Naive thymus-derived CD4-positive, alpha-beta T cell (primary cell): ENCODE measurements at places on chromosomes 2 and 18. TPM values are rescaled to one million over a fixed set of nuclear protein-coding genes. Genes with fewer than 3 reads are reported as not detected.
A peak's percentile ranks its signal among the peaks of the same experiment; 100 is the strongest.

The DUSP19 gene
- total RNA-seq, result 3.0 TPM

The C2orf80 gene
- total RNA-seq, result not detected

The FAM237A gene
- not detected for total RNA-seq

The RAX gene
- total RNA-seq, result not detected in 2 replicates

The IL1F10 gene
- total RNA-seq, result not detected in 2 replicates

The NPAS2 gene
- total RNA-seq, result 10.1 TPM

The UBR3 gene
- 39.0 TPM for total RNA-seq

The CNTNAP5 gene
- total RNA-seq, result not detected in 2 replicates

The SLC40A1 gene
- 24.4 TPM for total RNA-seq

The CRYGC gene
- not detected for total RNA-seq

The CCDC74A gene
- 2.4 and 3.1 TPM in 2 replicates for total RNA-seq

The ZAP70 gene
- total RNA-seq, result 337 and 354 TPM in 2 replicates

The GRP gene
- not detected for total RNA-seq

The TNFRSF11A gene
- total RNA-seq, result 0.68 TPM

GRCh38 chr2:156708051-156708450 is 271.9 kb downstream of the GPD2 start:
- H3K36me3 ChIP-seq, result no peaks in the 10 kb centered on the region
- DNase-seq, result no peak
- no peaks in the 10 kb centered on the region for H3K27me3 ChIP-seq
- no peak overlapping the region for H3K27ac ChIP-seq

DNA sequence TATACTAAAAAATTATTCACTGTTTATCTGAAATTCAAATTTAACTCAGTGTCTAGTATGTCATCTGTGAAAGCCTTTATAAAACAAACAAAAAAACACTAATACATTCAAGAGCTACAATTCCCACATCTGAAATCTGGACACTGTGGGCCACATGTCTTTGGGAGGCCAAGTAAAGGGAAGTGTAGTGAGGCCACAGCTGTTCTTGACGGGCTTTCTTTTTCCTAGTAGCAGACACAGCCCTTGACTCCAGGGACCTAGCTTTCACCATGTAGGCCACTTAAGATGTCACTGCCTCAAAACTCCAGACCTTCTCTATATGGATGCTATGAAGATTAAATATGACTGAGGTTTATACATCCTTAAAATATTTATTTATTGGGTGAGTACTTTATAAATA is 91.1 kb downstream of the RBMS1 start:
- no peak overlapping the region for H3K27ac ChIP-seq
- no peak for DNase-seq
- H3K36me3 ChIP-seq, result no peaks in the 10 kb centered on the region
- H3K4me3 ChIP-seq, result no peak overlapping the region

- peaks cover 27% of the 10 kb centered on the region for H3K4me1 ChIP-seq
- no peaks in the 10 kb centered on the region for H3K27me3 ChIP-seq
- H3K4me3 ChIP-seq, result no peak overlapping the region
Observed at GRCh38 chr18:56649996-56650395, 1.2 kb upstream of the WDR7 start.

- no peaks in the 10 kb centered on the region for H3K27me3 ChIP-seq
- no peak overlapping the region for H3K4me3 ChIP-seq
- no peaks in the 10 kb centered on the region for H3K4me1 ChIP-seq
- H3K27ac ChIP-seq, result no peak overlapping the region
Observed at GRCh38 chr2:181923121-181923520, 31.6 kb downstream of the ITPRID2 start.

DNA sequence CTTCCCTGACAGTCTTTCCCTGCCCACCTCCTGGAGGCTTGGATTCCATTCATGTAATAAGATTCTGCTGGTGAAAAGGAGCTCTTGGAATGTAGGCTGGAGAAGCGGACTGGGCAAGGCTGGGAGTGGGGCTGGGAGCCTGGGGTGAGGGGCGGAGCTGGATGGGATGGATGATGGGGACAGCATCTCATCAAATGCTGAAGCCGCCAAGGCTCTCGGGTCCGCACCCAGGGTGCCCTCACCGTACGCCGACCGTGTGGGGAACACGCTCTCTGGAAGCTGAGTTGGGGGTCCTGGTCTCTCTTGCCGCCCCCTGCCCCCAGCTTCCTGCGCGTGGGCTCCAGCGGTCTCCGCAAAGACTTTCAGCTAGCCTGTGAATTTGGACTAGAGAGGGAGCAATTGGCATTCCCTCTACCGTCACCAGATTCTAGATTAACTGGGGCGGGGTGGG is 9.1 kb downstream of the RAX start:
- no peak overlapping the region for H3K4me3 ChIP-seq
- no peaks in the 10 kb centered on the region for H3K4me1 ChIP-seq
- H3K27me3 ChIP-seq, result no peaks in the 10 kb centered on the region
- no peaks in the 10 kb centered on the region for H3K36me3 ChIP-seq

GRCh38 chr2:173590276-173590861 is 235.7 kb downstream of the CDCA7 start:
- H3K27me3 ChIP-seq, result no peaks in the 10 kb centered on the region
- no peaks in the 10 kb centered on the region for H3K4me1 ChIP-seq
- no peaks in the 10 kb centered on the region for H3K36me3 ChIP-seq
- no peak overlapping the region for H3K4me3 ChIP-seq

DNA sequence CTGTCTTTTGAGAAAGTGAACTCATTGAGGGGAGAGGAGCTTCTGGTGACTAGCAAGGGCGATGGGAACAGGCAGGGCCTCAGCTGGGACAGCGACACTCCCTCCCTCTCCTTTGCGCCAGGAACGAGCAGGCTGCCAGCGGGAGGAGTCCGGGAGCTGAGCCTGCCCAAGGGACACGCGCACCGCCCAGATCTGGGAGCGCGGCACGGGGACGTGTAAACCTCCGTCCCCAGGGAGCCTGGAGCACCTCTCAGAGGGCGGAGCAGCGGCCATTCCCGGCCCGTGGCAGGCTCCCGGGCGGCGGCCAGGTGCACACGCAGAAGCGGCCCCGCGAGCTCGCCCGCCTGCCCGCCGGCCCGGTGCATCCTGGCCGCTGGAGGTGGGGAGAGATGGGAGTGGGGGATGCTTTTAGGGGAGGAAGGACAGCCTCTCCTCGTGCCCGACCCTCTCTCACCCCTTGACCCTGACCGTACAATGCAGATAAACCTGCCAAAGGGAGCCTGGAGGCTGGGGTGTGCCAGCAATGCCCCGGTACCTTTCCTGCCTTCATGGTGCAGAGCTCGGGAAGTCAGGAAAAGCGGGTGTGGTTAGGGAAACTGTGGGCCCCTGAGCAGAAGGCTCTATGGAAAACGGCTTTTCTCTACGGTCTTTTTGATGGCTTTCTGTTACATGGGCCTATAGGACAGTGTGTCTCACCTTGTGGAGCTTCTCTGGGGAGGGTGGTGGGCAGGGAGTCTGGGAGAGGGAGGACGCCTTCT is 2.2 kb downstream of the AQP4 start:
- no peaks in the 10 kb centered on the region for H3K27me3 ChIP-seq
- no peak for DNase-seq
- H3K4me1 ChIP-seq, result no peaks in the 10 kb centered on the region
- H3K36me3 ChIP-seq, result no peaks in the 10 kb centered on the region

GRCh38 chr18:35949090-35949489 is 23.4 kb upstream of the RMP24 start:
- no peaks in the 10 kb centered on the region for H3K36me3 ChIP-seq
- H3K27me3 ChIP-seq, result peaks cover 4% of the 10 kb centered on the region
- H3K27ac ChIP-seq, result no peak overlapping the region
- DNase-seq, result no peak
- H3K4me1 ChIP-seq, result peaks cover 4% of the 10 kb centered on the region
- H3K4me3 ChIP-seq, result no peak overlapping the region

DNA sequence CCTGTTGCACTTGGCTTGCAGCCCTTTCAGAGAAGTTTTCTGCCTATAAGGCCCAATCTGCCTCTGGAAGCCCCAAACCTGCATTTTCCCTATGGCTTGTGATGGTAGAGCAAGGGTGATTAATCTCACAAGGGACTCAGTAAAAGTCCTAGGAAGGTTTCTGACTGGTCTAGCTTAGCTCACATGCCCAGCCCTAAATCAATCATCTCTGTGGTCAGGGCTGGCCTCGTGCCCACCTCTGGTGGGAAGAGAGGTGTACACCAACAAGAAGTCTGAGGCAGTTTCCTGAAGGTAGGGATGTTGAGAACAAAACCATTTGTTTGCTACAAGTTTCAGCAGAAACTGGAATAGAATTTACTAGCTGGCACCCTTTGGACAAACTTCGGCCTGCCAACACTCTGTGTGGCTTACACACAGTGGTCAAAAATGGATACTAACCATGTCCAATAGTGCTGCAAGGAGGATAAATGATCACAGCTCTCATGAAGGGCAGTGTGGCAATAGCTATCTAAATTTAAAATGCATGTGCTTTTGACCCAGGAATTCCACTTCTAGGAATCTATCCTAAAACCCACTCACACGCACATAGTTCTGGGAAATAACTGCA is 96.4 kb downstream of the EN1 start:
- DNase-seq, result no peak
- H3K4me1 ChIP-seq, result no peaks in the 10 kb centered on the region
- no peak overlapping the region for H3K27ac ChIP-seq
- no peaks in the 10 kb centered on the region for H3K27me3 ChIP-seq
- H3K36me3 ChIP-seq, result no peaks in the 10 kb centered on the region
- H3K4me3 ChIP-seq, result no peak overlapping the region

DNA sequence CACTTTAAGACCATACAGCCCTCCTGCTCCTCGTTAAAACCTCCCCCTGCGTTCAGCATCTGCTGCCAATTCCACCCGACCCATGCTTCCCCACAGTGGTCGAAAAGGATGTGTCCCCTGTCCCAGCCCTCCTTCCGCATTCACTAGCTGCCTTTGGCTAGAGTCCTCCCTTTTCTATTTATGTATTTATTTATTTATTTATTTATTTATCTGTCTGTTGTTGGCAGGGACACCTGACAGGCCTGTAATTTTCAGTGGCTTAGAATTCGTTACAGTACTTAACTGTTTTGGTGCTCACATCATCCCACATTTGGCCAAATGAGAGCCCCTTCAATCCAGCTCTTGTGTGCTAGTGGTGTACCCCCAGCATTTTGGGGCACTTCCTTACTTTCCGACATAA is 50.8 kb downstream of the GNAL start:
- no peaks in the 10 kb centered on the region for H3K36me3 ChIP-seq
- no peaks in the 10 kb centered on the region for H3K27me3 ChIP-seq
- no peaks in the 10 kb centered on the region for H3K4me1 ChIP-seq
- H3K4me3 ChIP-seq, result no peak overlapping the region

- no peaks in the 10 kb centered on the region for H3K36me3 ChIP-seq
- DNase-seq, result no peak
- H3K4me3 ChIP-seq, result no peak overlapping the region
- H3K27ac ChIP-seq, result no peak overlapping the region
- no peaks in the 10 kb centered on the region for H3K4me1 ChIP-seq
Observed at GRCh38 chr18:69854455-69854854, 93.2 kb downstream of the CD226 start.

- H3K36me3 ChIP-seq, result no peaks in the 10 kb centered on the region
- no peaks in the 10 kb centered on the region for H3K27me3 ChIP-seq
- DNase-seq, result no peak
- H3K4me3 ChIP-seq, result no peak overlapping the region
Observed at GRCh38 chr2:237669628-237670392, 42.4 kb downstream of the LRRFIP1 start.

DNA sequence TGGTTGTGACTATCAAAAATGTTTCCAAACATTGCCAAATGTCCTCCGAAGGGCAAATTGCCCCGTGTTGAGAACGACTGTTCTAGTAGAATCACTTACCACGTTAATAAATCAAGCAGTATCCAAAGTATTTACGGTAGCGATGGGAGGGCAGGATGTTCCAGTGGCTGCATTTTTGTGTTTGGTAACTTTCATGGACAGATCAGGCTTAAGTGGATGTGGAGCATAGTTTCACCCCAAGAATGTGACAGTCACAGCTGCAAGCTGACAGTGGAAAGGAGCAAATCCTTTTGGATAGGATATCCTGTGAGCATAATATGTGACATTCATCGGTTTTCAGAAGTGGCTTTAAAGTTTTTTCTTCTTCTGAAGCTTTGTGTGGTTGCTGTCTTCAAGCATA is 46.3 kb upstream of the DARS1 start:
- H3K27me3 ChIP-seq, result no peaks in the 10 kb centered on the region
- no peaks in the 10 kb centered on the region for H3K4me1 ChIP-seq

DNA sequence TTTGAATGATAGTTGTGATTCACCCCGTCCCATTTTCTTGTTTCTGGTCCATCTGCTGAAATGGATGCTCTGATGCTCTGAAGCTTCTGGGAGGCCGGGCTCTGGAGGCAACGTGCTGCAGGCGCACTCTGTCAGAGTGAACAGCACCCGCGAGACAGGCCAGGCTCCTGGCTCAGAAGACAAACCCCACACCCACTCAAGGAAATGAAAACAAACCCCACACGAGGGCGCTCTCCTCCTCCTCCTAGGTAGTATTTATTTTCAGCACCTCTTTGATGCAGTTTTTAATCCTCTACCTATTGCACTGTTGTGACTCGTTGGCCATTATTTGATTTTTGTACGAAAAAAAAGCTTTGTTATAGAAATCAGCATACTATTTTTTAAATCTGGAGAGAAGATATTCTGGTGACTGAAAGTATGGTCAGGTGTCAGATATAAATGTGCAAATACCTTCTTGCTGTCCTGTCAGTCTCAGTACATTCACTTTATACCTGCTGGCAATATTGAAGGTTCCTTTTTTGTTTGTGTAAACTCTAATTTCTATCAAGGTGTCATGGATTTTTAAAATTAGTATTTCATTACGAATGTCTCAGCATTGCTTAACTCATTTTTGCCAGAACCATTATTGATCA is 10.3 kb upstream of the CHST10 start:
- no peaks in the 10 kb centered on the region for H3K27me3 ChIP-seq
- no peak overlapping the region for H3K4me3 ChIP-seq
- H3K27ac ChIP-seq, result no peak overlapping the region
- no peaks in the 10 kb centered on the region for H3K36me3 ChIP-seq
- H3K4me1 ChIP-seq, result no peaks in the 10 kb centered on the region
- DNase-seq, result peak; percentile 56

DNA sequence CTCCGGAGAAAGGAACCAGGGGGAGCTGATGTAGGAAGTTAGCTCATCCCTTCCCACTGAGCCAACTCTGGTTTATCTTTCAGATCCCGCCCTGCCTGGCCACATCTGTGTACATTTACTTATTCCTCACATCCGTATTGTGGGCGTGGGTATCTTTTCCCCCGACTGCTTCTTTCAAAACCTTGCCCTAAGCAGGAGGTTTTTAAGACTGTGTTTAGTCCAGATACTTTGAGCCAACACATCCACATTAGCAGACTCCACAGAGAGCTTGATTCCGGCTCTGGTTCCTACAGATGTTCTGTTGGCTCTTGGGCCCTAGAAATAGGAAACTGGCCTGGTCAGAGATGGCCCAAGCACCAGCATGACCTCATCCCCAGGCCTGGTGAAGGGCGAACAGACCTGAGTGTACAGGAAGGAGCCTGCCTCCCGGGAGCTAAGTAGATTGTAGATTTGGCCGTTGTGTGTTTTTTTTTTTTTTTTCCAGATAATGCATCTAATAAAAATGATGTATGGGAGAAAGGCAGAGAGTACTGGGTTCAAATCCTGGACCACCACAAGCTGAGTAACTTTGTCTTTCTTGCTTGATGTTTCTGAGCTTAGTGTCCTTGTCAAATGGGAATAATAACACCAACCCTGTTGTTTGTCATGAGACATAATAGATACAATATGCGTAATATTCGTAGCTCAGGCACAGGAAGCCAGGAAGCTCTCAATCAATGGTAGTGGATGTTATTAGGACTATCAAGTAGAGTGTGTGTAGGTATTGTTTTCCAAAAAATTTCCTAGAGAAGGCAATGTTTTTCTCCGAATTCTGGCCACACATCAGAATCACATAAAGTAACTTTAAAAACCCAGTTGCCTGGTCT is 92.3 kb downstream of the PRKCE start:
- DNase-seq, result no peak
- H3K4me3 ChIP-seq, result no peak overlapping the region
- no peaks in the 10 kb centered on the region for H3K36me3 ChIP-seq
- H3K27ac ChIP-seq, result no peak overlapping the region
- H3K27me3 ChIP-seq, result no peaks in the 10 kb centered on the region

GRCh38 chr2:46983065-46983801 is 67.6 kb upstream of the MCFD2 start:
- peaks cover 7% of the 10 kb centered on the region for H3K4me1 ChIP-seq
- peaks cover 26% of the 10 kb centered on the region for H3K36me3 ChIP-seq
- H3K27ac ChIP-seq, result no peak overlapping the region
- no peak overlapping the region for H3K4me3 ChIP-seq
